A549 treated with AZD2906 at 1 μM for 4 hours (cell line): ENCODE measurements at places on chromosomes 11 and 22. TPM values are rescaled to one million over a fixed set of nuclear protein-coding genes. Genes with fewer than 3 reads are reported as not detected.

Gene OR10G8
- total RNA-seq, result not detected in 5 replicates

Gene MS4A18
- total RNA-seq, result not detected in 5 replicates

Gene KRTAP5-8
- total RNA-seq, result not detected in 5 replicates

Gene RAPSN
- total RNA-seq, result 0.03 to 0.33 TPM (median 0.12 TPM) in 5 replicates

Gene LMO2
- total RNA-seq, result 0.37 to 0.78 TPM (median 0.58 TPM) in 5 replicates

Gene OR5M8
- total RNA-seq, result not detected in 5 replicates

Gene BDNF
- 7.3 to 9.7 TPM (median 8.3 TPM) in 5 replicates for total RNA-seq
